ENCODE measurements at places on chromosomes 12 and 14.

GRCh38 chr14:77926942-77927341 lies 127.0 kb downstream of the ADCK1 start:
- DNase-seq = no peak

DNA sequence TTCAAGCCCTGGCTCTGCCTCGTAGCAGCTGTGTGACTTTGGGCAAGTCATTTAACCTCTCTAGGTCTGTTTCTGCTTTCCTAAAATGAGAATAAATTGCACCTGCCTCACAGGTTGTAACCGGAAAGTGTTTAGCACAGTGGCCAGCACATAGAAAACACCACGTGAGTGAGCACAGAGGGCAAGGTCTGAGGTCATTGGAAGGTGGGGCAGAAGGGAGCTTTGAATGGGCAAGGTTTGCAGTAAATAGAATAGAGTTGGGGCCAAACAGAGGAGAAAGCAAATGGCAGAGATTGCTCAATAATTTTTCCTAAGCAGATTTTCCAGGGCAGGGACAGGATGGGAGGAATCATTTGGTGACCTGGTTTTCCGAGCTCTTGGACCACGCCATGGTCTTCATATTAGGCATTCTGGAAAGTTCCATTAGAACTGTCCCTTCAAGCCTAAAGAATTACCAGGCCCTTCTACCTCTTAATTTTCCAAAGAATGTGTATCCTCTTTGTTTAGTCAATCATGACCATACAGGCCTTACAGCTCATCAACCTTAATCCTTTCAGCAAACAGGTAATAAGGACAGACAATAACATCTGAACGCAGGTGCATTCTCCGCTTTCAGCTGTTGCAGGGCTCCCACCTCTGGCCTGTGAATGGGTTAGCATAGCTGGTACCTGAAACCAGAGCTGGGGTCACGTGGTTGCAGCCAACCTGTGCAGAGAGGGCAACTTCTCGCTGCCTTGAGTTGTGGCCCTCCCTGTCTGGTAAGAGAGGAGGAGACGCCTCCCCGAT lies 53.8 kb downstream of the VWF start:
- DNase-seq = no peak

GRCh38 chr14:94056579-94057308 lies 24.3 kb downstream of the DDX24 start:
- DNase-seq = no peak

GRCh38 chr12:64894827-64895475 lies 70.5 kb downstream of the TBC1D30 start:
- DNase-seq = no peak

DNA sequence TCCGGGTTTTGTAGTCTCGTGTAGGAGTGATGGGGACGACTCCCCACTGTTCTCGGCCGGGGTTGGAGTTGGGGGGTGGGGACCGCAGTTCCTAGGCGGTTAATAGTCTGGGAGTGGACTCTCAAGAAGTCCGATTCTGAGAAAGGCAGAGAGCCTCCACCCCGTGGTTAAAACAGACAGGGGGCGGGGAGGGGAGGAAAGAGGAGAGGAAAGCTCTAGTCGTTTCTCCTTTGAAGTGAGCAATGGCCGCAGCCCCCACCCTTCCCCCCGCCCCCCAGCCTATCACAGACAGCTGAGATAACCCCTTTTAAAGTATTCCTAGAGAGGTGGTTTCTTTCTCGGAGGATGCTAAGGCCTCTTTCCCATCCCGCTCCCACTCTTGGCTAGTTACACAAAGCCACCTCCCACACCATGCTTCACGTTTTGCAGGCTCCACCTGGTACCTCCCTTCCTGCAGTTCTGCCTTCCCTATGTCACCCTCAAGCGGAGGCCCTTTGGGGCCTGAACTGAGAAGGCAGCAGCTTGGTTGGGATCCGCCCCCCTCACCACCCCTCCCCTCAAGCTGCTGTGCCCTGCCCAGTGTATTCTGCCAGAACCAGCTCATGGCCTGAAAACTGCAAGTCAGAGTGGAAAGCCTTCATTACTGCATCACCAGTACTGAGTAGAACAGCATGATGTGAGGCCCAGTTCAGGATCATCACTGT lies 853 bp downstream of the USP5 start:
- DNase-seq = no peak

DNA sequence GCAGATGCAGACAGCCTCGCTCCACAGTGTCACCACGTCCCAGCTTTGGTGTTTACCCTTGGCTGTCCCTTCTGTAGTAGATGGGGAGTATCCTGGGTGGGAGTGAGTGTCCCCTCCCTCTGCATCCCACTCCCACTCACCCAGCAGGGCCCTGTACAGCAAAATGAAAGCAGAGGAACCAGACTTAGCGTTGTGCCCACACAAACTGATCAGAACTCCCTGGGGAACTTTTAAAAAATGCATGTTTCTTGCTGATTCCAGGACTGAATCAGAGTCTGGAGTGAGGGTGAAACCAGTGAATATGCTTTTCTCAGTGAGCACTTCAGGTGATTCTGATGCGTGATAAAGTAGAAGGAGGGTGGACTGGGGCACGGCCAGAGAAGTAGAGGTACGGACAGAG lies 2.9 kb downstream of the ACVRL1 start:
- DNase-seq = no peak

DNA sequence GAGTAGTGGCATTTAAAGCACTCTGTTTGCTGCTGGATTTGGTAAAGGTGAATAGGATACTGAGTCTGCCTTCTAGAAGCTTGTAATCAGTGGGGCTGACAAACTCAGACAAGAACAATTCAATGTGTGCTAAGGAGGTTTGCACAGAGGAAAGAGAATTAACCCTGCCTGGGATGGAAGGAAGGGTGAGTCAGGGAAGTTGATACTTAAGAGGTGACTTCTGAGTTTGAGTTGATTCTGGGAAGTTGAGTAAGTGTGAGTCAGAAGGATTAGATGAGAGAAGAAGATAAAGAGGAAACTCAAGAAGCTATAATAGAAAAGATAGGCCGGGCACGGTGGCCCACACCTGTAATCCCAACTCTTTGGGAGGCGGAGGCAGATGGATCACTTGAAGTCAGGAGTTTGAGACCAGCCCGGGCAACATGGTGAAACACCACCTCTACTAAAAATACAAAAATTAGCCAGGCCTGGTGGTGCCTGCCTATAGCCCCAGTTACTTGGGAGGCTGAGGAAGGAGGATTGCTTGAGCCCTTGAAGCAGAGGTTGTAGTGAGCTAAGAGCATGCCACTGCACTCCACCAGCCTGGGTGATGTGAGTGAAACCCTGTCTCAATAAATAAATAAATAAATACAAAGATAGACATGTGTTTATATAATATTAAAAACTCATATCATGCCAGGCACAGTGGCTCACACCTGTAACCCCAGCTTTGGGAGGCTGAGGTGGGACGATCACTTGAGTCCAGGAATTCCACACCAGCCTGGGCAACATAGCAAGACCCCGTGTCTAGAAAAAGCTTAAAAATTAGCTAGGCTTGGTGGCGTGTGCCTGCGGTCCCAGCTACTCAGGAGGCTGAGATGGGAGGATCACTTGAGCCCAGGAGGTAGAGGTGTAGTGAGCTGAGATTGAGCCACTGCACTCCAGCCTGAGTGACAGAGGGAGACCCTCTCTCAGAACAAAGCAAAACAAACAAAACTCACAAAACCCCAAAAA lies 126.8 kb upstream of the CPM start:
- peak; percentile 85 for DNase-seq

DNA sequence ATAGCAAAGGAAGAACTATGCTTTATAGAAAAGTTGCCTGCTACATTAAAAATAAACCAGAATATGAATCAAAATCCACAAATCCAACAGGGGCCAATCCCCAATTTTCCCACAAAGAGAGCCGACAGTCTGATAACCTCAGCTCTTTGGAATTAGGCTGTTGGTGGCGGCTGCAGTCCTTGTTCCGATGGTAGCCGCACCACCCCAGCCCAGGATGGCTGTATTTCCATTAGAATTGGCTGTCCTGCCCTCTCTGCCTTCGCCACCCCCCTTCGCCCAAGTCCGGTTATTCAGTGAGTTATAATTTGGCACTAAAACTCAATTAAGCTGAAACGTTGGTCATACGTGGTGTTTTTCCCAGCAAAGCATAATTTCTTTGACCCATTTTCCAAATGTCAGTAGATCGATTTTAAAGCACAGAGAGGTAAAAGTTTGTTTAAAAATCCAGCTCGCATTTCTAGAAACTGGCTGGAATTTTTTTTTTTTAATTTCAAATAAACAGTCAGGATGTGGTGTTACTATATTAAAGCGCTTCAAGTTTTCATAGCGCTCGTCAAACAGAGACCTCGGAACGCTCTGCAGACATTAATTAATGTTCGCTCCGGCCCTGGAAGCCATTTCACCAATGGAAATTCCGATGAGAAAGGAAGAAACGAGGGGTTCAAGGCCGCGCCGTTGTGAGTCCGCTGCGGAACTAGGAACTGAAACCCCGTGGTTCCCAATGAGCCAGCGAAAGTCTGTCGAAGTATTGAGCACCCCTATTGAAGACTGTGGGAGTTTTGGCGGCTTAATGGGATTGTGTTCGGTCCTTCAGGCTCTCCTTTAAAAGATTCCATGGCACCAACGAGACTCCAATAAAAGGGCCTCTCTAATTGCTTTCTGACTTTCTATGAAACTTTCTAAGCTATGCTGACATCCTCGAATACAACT lies 104.8 kb upstream of the DIO3 start:
- no peak for DNase-seq

GRCh38 chr14:22980672-22981089 lies 1.7 kb downstream of the AJUBA start:
- no peak for DNase-seq

- DNase-seq = no peak
Measured at GRCh38 chr14:80946187-80946586, 4.6 kb upstream of the CEP128 start.
